Activated naive CD4-positive, alpha-beta T cell treated with anti-CD3 and anti-CD28 coated beads, Interleukin-2, amount 50 U/mL, for 72 hours (primary cell): ENCODE measurements at places on chromosomes 4 and X.
A peak's percentile ranks its signal among the peaks of the same experiment; 100 is the strongest.

DNA sequence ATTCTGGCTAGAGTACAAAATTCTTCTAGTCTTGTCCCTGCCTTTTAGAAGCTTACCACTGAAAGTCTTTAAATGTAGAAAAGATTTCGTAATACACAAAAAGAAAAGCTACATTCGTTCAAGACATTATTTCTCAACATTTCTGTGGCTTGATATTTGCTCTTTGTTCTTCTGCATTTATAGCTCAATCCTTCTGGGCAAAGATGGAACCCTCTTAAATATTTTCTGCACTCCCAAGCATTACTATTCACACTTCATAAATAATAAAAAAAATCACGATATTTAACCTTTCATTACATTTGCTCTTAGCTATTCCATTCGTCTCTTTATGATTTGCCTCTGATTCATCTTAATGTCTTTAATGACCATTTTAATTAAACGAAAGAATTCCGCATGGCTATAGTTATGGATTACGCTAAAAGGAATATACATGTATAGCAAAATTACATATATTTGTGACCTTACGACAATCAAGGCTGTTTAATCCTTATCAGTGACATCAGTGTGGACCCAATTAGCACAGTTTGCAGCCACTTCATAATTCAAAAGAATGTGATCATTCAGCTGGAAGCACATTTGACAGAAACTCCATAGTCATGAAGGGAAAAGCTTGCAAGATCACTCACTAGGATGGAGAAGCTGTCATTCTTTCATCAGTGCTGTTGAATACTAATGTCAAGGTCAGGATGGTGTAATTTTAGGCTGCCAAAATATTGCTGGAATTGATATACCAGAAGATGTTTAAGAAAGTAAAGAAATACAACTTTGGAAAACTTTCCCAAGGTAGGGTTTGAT, 1075.0 kb upstream of the TENM3 start:
- DNase-seq: no peak

GRCh38 chr4:41155194-41155830, 59.0 kb downstream of the APBB2 start:
- no peak for DNase-seq

DNA sequence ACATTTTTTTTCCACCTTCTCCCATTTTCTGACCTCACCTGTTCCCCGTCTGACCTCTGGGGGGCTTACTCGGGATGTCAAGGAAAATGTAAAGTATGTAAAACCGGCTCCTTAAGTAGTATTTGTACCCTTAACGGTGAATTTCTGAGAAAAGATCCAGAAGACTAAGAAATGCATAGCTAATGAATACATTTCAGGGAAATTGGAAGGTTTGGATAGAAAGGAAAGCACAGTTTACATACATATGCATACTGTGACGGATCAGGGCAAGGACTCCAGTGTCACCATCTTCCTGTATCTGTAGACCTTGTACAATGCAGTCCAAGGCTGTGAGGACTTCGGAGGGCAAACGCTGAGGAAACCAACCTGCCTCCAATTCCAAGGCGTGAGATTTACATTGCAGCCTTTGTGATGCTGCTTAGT, 2185.9 kb upstream of the TENM3 start:
- DNase-seq: no peak

GRCh38 chr4:56345458-56345857, 41.8 kb downstream of the AASDH start:
- DNase-seq: no peak

- DNase-seq: no peak
Measured at GRCh38 chr4:37675587-37676290, 10.4 kb downstream of the RELL1 start.

GRCh38 chr4:1839282-1839681, 16.7 kb downstream of the LETM1 start:
- no peak for DNase-seq

DNA sequence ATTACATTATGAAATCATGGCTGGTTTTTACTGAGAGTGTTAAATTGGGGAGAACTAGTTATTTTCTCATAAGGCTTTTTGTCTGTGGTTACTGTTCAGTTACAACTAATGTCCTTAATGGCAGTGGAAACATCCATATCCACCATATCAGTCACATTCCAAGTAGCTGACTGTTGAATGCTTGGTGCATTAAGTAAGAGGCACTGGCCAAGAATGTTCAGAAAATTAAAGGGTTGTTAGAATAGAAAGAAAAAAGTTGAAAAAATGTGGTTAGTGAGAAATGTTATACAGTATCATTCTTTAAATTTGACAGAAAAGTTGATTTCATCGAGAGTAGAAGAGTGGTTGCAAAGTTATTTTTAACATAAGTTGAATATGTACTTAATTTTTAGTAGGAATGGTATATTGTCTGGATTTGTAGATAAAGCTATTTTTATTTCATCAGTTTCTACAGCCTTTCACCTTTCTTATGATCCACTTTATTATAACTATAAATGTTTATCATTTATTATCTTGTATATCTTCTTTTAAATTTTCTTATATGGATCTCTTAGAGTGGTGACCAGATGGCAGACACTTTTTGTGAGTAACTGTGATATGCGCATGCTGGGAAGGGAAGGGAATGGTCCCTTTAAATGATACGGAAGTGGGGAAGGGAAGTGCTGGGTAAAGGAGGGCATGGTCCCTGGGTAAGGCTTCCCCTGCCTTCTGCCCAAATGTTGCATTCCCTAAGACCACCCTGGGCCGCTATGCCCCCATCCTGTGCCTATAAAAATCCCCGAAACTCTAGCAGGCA, 2407.1 kb downstream of the ARAP2 start:
- no peak for DNase-seq

GRCh38 chr4:6893449-6894085, 16.1 kb upstream of the TBC1D14 start:
- no peak for DNase-seq

- DNase-seq: no peak
Measured at GRCh38 chr4:185740471-185740873, 71.5 kb downstream of the SORBS2 start.

DNA sequence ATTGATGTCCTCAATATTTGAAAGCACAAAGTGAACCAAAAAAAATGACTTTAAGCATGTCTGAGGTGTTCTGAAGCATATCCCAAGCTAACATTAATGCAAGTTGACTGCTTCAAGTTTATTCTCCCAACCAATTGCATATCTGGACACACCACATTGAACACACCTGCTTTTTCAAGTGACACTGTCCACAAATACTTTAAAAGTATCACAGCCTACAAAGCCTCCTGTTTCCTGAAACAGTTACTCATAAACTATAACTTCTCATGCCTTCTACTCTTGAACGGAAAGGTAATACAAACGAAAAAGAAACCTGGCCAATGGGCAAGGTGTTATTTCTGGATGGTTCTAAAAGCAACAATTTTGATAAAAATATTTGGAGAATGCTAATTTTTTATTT, 1.1 kb downstream of the CDKL2 start:
- no peak for DNase-seq

DNA sequence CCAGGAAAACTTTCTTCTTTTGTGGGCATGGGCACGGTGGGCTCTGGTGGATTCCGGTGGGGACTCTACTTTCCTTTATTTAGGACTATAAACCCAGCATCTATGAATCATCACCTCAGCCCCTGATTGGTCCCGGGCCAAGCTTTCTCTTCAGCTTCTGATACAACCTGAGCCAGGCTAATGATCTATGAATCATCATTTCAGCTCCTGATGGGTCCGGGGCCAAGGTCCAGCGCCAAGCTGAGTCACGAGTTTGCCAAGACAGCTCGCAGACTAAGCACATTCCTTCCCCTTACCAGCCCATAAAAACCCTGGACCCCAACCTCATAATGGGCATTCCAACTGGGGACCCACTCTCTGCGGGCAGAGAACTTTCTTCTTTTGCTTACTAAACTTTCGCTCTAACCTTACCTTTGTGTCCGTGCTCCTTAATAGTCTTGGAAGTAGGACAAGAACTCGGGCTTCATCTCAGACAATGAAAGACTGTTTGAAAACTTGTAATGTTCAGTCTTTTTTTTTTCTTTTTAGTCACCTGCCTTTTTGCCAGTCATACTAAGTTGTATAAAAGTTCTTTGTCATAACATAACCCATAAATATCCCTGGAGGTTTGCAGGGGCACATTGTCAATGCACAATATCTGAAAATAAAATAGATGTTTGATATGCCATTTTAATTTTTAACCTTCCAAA, 904.9 kb upstream of the EPHA5 start:
- no peak for DNase-seq

GRCh38 chrX:154064637-154065435, 32.7 kb downstream of the MECP2 start:
- no peak for DNase-seq

DNA sequence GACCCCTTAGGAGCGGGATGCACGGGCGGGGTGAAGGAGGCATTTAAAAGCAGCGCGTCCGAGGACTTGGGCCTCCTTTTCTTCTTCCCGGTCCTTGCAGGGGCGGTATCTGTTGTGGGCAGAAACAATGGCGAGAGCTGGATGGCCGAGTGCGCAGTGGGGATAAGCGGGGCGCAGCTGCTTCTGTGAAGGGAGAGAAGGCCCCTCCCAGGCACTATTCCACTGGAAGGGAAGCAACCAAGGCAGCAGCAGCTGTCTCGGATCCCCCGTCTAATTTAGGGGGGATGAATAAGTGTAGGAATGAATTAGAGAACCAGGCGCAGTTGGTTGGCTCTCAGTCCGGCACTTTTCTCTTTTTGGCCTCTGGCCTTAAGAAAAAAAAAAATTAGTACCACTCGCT, 995 bp downstream of the SMARCA5 start:
- DNase-seq: peak; percentile 10

DNA sequence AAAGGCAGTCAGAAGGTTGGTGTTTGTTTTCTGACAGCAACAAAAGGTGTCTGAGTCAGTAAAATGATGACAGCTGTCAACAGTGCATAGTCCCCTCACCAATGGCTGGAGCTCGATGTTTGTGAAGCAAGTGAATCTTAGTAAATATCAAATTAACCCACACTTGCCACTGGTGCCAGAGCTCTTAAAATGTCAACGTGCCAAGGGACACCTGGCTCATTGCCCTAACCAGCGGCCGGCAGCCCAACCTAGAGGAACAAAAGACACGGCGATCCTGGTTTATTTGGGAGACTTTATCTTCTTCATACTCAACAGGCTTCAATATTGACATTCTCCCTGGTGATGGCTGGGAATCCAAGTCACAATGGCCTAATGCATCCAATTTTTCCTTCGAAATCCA, 143.4 kb downstream of the CPEB2 start:
- no peak for DNase-seq

DNA sequence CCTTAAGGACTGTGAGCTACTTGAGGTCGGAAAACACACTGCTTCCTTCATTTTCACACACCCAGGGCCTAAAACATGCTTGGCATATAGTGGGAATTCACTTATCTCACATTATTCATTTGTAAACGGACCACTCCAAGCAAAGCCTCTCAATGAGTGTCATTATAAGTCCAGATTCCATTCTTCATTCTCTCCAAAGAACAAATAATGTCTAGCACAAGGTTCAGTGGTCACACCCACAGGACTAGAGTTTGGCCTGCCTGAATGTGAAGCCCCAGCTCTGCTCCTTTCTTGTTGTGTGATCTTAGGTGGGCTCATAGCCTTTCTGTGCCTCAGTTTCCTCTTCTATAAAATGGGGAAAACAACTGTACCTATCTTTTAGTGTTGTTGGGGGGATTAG, 119.6 kb upstream of the NDP start:
- DNase-seq: no peak

DNA sequence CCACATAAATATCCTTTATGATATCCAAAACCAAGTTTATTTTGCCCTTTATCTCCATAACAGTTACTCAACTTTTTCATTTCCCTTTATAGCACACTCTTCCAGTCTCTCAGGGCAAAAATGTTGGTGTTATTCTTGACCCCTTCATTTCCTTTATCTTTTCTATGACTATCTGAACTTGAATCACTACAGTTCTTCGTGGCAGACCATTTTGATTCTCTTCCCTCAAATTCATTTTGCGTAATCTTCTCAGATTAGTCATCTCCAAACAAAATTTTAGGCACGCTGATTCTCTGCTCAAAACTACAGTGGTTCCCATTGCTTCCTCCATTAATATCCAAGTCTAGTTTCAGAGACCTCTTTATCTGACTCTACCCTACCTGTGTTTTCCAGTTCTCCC, 26.1 kb downstream of the RUFY3 start:
- no peak for DNase-seq

- no peak for DNase-seq
Measured at GRCh38 chr4:150385606-150386005, 196.3 kb upstream of the MAB21L2 start.

GRCh38 chrX:97806238-97806637, 922.5 kb downstream of the RPA4 start:
- DNase-seq: no peak

- no peak for DNase-seq
Measured at GRCh38 chr4:188171551-188171950, 32.3 kb downstream of the TRIML1 start.

- no peak for DNase-seq
Measured at GRCh38 chrX:130906776-130907175, 3.8 kb upstream of the ENOX2 start.

- peak; percentile 18 for DNase-seq
Measured at GRCh38 chr4:22129454-22130029, 181.0 kb upstream of the KCNIP4 start.

DNA sequence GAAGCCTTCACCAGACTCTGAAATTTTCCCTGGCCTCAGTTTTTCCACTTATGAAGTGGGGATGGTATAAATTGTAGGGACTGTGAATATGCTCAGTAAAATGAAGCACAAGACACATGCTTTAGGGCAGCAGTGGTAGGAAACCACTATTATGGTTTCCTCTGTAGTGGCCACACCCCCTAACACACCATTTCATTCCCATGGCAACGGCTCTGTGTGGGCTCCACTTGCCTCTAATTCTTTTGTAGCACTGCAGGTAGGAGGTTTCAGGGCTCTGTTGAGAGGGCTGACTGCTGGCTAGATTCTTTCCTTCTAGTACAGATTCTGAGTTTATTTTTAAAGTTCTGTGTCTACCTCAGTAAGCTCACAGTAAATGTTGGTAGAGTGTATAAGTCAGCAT, 3.5 kb upstream of the VMA21 start:
- no peak for DNase-seq
